Calu3 (cell line): ENCODE measurements at places on chromosomes 5 and 9. TPM values are rescaled to one million over a fixed set of nuclear protein-coding genes. Genes with fewer than 3 reads are reported as not detected.
A peak's percentile ranks its signal among the peaks of the same experiment; 100 is the strongest.

CNTRL gene
- total RNA-seq = 11.2 and 11.5 TPM in 2 replicates

TSSK1B gene
- not detected in 2 replicates for total RNA-seq

OR1L4 gene
- not detected in 2 replicates for total RNA-seq

ZNF454 gene
- total RNA-seq = not detected in 2 replicates

PCDHGA3 gene
- total RNA-seq = not detected in 2 replicates

COL15A1 gene
- not detected in 2 replicates for total RNA-seq

ELP1 gene
- 12.8 and 17.9 TPM in 2 replicates for total RNA-seq

SPATA31A5 gene
- not detected in 2 replicates for total RNA-seq

NSG2 gene
- total RNA-seq = not detected in 2 replicates

PCDHGA9 gene
- total RNA-seq = 16.0 and 18.1 TPM in 2 replicates

HEMGN gene
- not detected in 2 replicates for total RNA-seq

GRCh38 chr5:181221105-181221791 lies 1.8 kb upstream of the TRIM41 start:
- no peak for DNase-seq

GRCh38 chr5:45411971-45412612 lies 284.1 kb downstream of the HCN1 start:
- no peak for DNase-seq

DNA sequence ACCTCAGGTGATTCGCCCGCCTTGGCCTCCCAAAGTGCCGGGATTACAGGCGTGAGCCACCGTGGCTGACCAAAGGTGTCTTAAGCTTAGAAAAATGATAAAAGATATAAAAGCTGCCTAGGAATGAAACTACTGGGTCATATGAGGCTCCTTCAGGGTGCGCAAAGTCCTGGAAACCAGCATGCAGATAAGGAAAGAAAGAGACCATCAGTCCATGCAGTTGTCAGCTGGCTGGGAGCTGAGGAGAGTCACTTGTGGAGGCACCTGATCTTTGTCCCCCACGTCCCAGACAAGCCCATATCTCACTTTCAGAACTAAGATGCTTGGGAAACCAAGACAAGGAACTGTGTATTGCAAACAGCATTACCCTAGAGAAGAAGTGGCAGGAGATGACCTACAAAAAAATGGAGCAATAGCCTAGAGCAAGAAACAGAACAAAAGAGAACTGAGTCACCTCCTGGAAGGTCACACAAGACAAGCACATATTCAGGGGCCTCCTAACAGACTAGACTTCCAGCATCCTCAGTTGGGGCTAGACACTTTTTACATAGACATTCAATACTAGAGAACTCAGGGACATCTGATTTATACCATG lies 2.8 kb upstream of the CCDC125 start:
- DNase-seq = no peak

DNA sequence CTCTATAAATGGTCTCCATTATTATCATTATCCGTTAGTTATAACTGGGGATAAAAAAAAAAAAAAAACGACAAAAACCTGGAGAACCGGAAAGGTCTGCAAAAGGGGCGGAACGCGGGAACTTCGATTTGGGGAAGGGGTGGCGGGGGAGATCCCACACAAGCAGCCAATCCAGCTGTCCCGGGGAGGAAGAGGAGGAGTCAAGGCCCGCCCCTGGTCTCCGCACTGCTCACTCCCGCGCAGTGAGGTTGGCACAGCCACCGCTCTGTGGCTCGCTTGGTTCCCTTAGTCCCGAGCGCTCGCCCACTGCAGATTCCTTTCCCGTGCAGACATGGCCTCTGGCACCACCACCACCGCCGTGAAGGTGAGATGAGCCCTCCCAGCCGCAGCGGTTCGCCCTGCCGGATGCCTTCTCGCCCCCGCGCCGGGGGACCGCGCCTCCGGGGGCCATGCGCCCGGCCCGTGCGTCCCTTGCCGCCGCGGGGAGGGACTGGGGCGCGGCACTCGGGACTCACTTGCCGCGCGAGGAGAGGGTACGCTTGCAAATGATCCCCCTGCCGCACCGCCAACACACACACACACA lies at the start of gene MTAP:
Gene MTAP, plus strand, starts transcription at position 219 of the 583 bp plus-strand sequence. Its CDS starts 113 bp downstream, at position 332.
- DNase-seq = peak; percentile 89

GRCh38 chr5:73625372-73625943 lies 538 bp upstream of the ARHGEF28 start:
- no peak for DNase-seq

- DNase-seq = peak; percentile 76
Observed at GRCh38 chr5:176793343-176793699, 17.0 kb upstream of the UNC5A start.

DNA sequence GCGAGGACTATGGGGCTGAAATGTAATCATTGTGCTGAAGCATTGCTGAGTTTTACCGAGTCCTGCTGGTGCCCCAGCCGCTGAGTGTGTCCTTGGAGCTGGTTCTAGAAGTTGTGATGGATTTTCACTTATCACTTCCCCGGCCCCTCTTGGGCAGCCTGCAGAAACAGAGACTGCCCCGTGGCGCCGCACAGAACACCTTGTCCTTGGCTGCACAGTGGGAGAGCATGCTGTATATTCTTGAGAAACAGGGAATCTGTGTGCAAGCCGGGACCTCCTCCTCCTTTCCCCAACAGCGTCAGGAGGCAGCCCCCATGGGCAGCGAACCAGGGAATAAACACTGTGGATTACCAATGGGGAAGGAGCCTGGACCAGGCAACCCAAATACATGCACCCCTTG lies 90.6 kb upstream of the RUFY1 start:
- no peak for DNase-seq

- peak; percentile 66 for DNase-seq
Observed at GRCh38 chr5:57298985-57299491, 125.2 kb downstream of the GPBP1 start.

- DNase-seq = no peak
Observed at GRCh38 chr5:5586721-5587120, 164.2 kb downstream of the ICE1 start.

DNA sequence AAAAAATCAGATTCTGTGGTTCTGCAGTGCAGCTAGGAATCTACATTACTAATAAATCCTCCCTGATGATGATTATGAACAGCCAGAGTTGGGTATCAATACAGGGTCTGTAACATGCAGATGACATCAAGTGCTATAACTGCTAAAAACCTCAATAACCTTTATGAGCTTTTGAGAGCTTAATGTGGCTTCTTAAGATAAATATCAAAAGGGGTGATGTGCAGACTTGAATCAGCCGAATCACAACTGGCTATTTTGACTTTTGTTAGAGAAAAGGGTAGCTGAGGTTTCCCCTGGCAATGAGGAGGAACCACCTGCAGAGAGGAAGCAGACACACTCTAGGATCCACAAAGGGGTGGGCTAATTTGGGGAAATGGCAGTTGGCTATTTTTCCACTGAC lies 30.2 kb downstream of the CAPSL start:
- DNase-seq = no peak

DNA sequence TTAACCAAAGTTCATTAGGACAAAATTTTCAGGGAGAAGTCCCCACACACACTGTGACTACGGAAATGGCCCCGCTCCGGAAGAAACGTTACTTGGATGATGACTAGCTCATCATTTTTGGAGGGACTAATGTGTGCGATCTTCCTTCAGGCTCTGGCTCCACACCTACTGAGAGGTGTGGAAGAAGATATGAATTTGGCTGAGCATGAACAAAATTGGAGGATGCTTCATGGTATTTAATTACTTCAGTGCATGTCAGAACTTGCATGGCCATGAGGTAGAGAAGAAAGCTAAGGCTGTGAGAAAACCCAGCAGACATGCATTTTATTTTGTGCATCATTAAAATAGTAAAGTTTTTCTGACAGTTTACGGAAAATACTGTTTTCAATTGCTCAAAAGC lies 202.1 kb upstream of the TLE4 start:
- no peak for DNase-seq
